ENCODE measurements at places on chromosomes 3 and 15.

DNA sequence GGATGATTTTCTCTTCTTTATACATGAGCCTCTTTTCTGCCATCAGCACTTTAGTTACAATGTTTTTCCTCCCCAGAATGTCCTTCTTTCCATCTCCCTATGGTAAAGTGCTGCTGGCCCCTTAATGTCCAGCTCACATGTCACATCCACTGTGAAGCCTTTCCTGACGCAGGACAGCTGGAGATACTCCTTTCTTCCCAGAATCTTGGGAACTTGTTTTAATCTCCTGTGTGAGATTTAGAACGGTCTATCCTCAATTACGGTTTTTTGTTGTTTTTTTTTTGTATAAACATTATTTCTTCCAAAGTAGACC is 147.7 kb upstream of the TSC22D2 start:
- no peak for DNase-seq

GRCh38 chr15:100334015-100334414 is 7.8 kb downstream of the ADAMTS17 start:
- DNase-seq: no peak

GRCh38 chr3:108861401-108861800 is 38.8 kb downstream of the TRAT1 start:
- DNase-seq: no peak

DNA sequence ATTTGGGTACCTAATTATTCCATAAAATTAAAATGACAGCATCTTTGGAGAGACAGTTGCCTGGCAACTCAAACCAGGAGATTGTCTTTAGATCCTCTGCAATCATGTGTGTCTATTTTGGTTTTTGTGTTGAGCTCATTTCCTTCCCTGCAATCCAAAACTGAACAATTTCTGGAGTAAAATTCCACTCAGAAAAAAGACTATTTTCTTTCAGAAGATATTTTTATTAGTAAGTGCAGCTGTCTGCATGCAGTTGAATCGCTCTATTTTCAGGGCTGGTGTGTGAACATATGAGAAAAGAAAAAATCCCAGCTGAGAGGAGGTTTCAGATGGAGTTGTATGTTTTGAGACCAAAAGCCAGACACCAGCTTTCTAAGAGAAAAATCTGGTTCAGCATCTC is 41.9 kb upstream of the DYNC1LI1 start:
- DNase-seq: no peak

GRCh38 chr3:25653322-25653721 is 11.4 kb downstream of the TOP2B start:
- DNase-seq: no peak

DNA sequence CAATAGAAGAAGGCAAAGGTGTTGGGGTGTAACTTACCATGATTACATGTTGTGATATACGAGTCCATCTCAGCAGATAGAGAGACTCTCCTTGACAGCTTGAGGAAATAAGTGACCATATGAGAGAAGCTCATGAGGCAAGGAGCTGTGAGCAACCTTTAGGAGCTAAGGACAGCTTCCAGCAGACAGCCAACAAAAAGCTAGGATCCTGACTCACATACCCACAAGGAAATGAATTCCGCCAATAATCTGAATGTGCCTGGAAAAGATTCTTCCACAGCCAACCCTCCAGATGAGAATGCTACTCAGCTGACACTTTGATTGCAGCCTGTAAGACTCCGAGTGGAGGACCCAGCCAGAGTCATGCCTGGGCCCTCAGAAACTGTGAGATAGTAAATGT is 339.6 kb upstream of the TPRG1 start:
- DNase-seq: no peak

DNA sequence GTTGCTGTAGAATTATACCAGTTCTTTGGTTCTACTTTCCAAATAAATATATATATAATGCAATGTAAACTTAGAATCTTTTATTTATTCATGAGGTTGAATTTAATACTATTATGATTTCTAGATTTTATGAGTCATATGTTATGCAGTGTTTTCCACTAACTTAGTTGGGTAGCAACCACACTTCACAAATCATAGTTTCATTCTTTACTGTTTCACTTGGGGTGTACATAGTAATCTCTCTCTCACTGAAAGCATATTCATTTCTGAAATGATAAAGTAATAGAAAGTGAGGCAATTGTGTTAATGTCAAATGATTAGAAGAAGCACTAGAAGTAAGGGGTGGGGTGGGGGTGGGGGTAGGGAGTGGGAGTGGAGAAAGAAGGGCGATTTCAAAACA is 52.6 kb downstream of the IQCH start:
- DNase-seq: no peak

DNA sequence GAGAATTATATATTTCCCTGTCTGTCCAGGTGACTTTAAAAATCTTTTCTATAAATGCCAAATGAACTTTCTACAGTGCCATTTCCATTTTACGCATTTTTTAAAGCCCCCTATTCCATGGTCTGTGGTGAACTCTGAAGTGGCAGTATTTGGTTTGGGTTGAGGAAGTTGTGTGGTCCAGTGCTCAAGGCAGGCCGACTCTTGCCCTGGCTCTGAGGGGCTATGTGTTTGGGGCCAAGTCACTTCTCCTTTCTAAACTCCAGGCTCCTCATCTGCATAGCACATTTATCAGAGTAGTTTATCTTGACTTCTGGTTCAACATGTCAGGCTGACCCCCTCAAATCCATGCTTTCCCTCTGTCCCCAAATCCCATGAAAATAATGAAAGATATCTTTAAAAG is 14.1 kb downstream of the TTC21A start:
- no peak for DNase-seq

- no peak for DNase-seq
Observed at GRCh38 chr3:9810433-9810770, 340 bp downstream of the TTLL3 start.

- DNase-seq: no peak
Observed at GRCh38 chr3:138079901-138080300, 35.5 kb downstream of the DZIP1L start.

- DNase-seq: no peak
Observed at GRCh38 chr3:138124706-138125355, 7.4 kb downstream of the A4GNT start.

Measured in stimulated activated CD4-positive, alpha-beta T cell treated with anti-CD3 and anti-CD28 coated beads, TNF-alpha, amount 100 ng/mL, for 4 hours (primary cell).